Right hindlimb (tissue), 1 donor: ENCODE measurements at places on chromosomes 1 and 21.

GRCh38 chr1:16235944-16236510 is 956 bp downstream of the CPLANE2 start:
- no peak for DNase-seq

DNA sequence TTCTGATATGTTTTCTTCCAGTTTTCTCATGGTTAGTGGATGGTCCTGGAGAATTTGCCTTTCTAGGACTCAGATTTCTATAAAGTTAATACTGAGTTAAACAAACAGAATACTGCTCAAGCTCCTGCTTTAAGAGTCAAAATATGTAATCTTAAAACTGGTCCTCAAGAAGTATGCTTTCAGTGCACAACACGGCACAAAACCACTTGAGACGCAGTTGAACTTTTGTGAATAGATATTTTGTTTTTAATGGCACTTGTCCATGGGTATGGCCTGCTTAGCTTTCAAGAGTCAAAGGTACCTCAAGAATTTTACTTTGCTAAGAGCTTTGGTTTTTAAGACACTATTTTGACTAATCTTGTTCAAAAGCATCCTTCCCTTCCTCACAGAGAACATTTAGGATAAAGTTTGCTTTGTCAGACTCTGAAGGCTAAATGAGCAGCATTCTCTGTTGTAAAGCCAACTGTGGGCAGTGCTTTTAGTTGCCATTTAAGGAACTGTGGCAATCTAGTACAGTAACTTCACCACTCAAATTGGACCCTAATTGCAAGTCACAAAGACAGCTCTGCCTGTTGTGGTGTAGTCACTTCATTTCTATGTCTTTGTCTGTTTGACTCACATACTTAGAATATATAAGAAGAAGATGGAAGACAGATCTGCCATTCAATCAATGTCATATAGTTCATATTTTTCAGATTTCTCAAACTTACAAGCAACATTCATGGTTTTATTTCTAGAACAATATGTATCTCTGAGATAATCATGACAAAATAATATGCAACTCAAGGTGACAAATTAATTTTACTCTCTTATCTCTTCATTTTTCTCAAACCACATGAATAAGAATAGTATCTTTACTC is 28.8 kb downstream of the SAMD13 start:
- DNase-seq = no peak

GRCh38 chr21:32887026-32887425 is 115.5 kb upstream of the PAXBP1 start:
- DNase-seq = peak; percentile 23

DNA sequence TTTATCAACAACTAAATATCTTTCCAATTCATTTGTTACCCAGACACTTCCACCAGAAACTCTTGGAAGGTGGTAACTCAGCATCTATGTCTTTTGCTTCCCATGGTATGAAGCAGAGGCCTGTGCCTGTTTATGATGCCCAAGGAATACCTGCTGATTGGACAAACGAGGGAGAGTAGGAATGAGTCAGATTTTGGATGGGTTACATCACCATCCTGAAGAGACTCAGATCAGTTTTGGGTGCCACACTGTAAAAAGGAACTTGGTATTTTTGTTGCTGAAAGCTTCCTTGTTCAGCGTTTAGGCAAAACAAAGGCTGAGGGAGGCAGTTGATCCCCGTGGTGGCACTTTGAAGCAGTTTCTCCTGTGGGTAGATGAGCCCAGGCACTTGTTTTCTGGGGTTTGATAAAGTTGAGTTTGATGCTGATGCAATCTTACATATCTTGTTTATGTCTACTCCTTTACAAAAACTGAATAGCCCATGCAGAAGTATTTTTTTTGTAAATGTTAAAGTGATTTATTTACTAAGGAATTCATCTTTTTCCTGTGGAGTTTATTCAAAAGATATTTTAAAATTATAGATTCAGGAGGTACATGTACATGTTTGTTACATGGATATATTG is 26.7 kb upstream of the CYP4X1 start:
- no peak for DNase-seq

DNA sequence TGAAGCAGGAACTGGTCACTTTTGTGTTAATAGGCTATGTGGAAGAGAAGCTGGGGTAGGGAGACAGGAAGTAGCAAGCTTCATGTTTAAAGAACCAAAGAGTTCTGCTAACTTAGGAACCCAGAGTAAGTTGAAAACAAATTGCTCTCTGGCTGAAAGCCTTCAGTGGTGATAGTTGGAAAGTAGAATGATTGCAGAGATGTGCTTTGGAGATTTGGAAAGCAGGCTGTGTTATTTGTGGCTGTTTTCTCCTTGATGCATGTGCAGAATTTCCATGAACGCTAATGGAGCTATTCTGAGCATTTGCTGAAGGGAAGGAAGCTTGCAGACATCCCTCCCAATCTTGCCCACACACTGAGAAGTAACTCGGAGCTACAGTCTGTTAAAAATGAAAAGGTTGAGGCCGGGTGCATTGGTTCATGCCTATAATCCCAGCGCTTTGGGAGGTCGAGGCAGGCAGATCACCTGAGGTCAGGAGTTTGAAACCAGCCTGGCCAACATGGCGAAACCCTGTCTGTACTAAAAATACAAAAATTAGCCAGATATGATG is 45.7 kb downstream of the TCEANC2 start:
- DNase-seq = no peak

DNA sequence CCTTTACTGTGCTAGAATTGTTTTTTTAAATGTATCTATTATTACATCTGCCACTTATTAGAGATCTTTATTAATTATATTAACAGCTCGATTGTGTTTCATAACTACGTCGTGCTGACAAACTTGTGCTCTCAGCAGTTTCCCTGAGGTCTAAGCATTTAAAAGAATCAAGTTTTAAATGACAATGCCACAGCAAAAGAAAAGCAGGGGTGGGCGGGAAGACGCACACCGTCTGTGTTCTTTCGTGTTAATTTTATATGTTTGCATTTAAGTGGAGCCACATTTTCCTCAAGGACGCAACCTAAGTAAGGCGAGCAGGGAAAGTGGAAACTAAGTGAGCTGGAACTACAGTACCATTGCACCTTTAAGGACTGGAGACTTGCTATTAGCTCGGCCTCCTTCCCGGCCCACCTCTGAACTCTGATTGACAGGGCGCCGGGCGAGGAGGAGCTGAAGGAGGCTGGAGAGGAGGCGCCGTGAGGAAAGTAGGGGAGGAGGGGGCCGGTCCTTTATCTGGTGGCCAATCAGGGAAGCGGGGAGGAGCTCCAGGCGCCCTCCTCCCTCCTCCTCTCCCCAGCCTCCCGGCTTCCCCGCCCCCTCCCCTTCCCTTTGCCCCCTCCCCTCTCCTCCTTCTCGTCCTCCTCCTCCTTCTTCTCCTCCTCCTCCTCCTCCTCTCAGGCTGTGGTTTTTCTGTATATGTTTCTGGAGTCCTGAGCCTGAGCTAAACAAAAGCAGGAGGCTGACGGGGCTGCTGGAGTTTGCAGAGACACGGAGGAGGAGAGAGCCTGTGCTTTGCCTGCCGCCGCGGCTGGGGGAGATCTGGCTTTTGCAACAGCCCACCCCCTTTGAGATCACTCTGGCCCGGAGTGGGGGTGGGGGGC is at the start of gene PBX1:
PBX1 (plus strand) TSS at position 724 of the 881 bp plus-strand sequence.
- peak; percentile 99 for DNase-seq

DNA sequence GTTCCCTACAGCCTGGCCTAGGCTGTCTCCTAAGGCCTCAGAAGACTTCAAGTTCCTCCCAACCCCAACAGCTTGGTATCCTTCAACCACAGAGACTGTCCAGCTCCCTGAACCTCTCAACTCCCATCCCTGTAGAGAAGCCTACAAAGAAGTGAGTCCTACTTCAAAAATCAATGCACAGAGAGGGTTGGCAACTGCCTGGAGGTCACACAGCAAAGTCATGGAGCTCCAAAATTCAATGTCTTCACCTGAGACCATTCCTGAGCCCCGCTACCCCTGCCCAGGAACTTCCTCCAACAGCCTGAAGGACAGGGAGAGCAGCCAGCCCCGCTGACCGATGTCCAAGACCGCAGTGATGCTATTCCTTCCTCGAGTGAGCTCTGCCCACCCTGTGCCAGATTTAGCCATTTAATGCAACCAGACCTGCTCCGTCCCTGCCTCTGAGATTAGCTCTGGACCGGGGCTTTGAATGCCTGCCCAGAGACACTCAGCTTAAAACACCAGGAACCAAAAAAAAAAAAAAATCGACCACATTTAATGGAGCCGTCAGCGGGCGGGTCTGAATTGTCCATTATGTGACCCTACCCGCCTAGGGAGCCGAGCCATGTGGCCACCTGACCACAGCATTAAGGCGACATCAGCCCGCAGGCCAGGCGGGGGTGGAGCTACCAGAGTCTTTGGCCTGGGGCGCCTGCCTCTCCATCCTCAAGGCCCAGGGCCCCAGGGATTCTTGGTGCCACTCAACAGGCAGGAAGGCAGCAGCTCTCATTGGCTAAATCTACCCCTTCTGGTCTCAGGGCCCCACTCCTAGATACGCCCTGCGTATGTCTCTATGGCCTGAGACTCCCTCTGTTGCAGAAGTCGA is 148.6 kb downstream of the SYF2 start:
- DNase-seq = no peak

DNA sequence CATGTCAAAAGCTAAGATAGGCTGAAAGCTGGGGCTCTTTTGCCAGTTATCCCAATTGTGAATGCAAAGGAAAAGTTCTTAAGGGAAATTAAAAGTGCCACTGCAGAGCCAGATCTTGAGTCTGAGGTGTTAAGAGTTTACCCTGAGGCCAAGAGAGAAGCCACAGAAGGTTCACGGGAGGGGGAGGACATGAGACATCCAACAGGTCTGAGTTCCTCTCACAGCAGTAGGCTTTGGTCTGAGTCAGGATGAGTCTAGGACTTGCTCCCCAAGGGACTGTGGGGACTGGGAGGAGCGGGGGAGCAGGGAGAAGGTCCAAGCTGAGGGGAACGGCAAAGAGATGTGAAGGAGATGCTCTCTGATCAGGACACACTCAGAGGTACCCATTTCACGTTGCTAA is 411.2 kb upstream of the CAMK1G start:
- no peak for DNase-seq

DNA sequence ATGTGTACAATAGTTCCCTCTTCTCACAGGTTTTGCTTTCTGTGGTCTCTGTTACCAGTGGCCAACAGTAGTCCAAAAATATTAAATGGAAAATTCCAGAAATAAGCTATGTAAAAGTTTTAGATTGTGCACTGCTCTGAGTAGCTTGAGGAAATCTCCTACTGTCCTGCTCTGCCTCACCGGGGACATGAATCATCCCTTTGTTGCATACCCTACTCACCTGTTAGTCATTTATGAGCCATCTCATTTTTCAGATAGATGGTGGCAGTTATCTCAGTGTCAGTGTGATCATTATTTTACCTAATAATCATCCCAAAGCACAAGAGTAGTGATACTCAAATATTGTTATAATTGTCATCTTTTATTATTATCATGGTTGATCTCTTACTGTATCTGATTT is 688.1 kb downstream of the PLA2G4A start:
- DNase-seq = no peak

- DNase-seq = no peak
Observed at GRCh38 chr1:106344494-106344893, 712.0 kb upstream of the PRMT6 start.
